ENCODE measurements at places on chromosomes 6 and 20.

- DNase-seq = no peak
Observed at GRCh38 chr20:32325706-32326503, 32.2 kb upstream of the ASXL1 start.

DNA sequence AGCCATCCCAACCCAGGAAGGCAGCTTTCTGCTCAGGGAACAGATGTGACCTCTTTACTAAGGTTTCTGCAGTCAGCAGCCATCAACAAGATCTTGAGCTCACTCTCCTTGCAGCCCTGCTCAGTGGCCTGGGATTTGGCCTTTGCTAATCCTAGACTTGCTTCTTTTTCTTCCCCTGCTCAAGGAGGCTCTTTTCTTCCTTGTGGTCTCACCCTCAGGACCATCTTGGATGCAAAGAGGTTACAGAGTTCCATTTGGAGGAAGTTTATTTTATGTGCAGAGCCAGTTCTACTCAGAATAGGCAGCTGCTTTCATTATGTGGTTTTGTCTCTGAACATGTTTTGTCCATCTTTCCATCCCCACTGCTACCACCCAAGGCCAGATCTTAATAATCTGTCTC lies 49.3 kb downstream of the RALY start:
- DNase-seq = no peak

DNA sequence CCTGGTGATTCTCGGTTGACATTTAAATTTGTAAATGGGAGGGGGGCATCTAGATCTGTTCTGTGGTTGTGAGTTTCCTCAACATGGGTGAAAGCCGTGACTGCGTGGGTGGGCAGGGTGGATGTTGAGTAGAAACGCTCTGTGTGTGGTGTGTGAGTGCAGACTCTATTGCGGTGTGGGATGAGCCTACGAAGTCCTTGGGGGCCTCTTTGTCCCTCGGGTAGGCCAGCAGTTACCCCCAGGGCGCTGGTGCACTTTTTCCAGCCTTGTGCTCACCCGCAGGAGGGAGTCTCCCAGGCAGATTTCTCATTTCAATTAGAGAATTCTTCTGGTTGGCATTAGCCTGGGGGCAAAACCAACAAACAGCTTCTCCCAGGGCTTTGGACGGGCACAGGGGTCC lies 10.6 kb downstream of the TOX2 start:
- DNase-seq = no peak

- DNase-seq = peak; percentile 52
Observed at GRCh38 chr6:57040011-57040410, 6.5 kb upstream of the KIAA1586 start.

- DNase-seq = no peak
Observed at GRCh38 chr6:68958327-68958726, 323.2 kb downstream of the ADGRB3 start.

GRCh38 chr20:63594043-63594561 lies 20.1 kb upstream of the HELZ2 start:
- no peak for DNase-seq

- no peak for DNase-seq
Observed at GRCh38 chr20:20214757-20215275, 153.1 kb upstream of the INSM1 start.
